Epithelial cell of umbilical artery (primary cell): ENCODE measurements at places on chromosomes 5 and 9. TPM values are rescaled to one million over a fixed set of nuclear protein-coding genes. Genes with fewer than 3 reads are reported as not detected.

The ADRB2 gene
- total RNA-seq, result 0.97 and 3.8 TPM in 2 replicates

The PCDHGB5 gene
- 6.1 and 9.1 TPM in 2 replicates for total RNA-seq

The PCDHB7 gene
- under 0.01 TPM in 1 of 2 replicates, not detected in the other for total RNA-seq

The DOCK8 gene
- total RNA-seq, result 0.46 and 1.3 TPM in 2 replicates

The IFNA2 gene
- not detected in 2 replicates for total RNA-seq

The GPR150 gene
- total RNA-seq, result 0.30 and 0.32 TPM in 2 replicates

The SLC25A2 gene
- 0.15 TPM in 1 of 2 replicates, not detected in the other for total RNA-seq

The CYLC2 gene
- not detected in 2 replicates for total RNA-seq

The TPM2 gene
- 305 and 385 TPM in 2 replicates for total RNA-seq

The LOX gene
- 35.4 and 48.8 TPM in 2 replicates for total RNA-seq

The PPP2CA gene
- total RNA-seq, result 79.9 and 161 TPM in 2 replicates

The PRLR gene
- not detected in 2 replicates for total RNA-seq

The LMAN2 gene
- 441 and 442 TPM in 2 replicates for total RNA-seq

The DNAJC21 gene
- total RNA-seq, result 28.3 and 42.9 TPM in 2 replicates

The GABRA1 gene
- not detected in 2 replicates for total RNA-seq

The RELL2 gene
- 3.9 and 4.3 TPM in 2 replicates for total RNA-seq

The ARSI gene
- under 0.01 and 0.30 TPM in 2 replicates for total RNA-seq

The MRPL36 gene
- 40.4 and 61.7 TPM in 2 replicates for total RNA-seq

The ZNF608 gene
- total RNA-seq, result 3.2 and 12.2 TPM in 2 replicates
